ENCODE measurements at places on chromosomes 12 and 14.

DNA sequence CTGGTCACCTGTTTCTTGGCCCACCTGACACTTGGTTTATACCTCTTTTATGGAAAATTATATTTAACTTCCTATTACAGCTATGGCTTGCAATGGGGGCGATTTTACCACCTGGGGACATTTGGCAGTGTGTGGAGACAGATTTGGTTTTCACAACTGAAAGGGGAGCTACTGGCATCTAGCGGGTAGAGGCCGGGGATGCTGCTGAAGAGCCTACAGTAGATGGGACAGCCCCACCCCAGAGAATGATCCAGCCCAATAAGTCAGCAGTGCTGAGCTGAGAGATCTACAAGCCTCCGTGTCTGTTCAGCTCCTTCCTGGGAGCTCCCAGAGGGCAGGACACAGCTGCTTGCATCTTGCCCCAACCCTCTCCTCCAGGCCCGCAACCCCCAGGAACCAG is 302.8 kb downstream of the CACNA1C start:
- no peak for DNase-seq

DNA sequence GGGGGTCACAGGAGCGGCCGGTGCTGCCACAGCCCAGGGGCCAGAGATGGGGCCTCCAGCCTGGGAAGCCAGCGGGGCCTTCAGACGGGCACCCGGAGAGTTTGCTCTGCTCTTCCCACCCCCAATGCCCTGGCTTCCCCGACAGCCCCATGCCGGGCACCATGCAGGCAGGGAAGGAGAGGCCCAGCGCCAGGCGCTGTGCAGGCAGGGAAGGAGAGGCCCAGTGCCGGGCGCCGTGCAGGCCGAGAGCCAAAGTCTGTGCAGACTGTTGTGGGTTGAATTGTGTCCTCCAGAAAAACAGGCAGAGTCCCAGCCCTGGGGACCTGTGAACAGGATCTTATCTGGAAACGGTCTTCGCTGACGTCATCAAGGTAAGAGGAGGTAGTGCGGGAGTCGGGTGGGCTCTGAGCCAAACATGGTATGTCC is 34.3 kb downstream of the GALNT9 start:
- no peak for DNase-seq

- DNase-seq: no peak
Measured at GRCh38 chr12:98402671-98403070, 112.7 kb upstream of the TMPO start.

DNA sequence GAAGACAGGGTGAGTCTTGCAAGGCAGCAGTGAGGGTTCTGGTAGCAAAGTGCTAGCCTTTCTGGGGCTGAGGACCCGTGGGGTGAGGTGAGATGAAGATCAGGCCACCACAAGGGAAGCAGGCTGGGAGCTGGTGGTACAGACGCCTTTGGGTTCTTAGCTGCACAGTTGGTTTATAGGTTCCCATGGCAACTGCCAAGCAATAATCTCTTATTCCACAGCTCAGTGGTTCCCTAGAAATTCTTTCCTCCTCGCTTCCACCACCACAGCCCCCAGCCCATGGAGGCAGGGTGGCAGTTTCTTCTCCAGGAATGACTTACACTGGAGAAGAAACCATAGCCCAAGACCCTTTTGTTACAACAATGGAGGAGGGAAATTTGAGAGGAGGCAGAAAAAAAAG is 82.1 kb downstream of the CMKLR1 start:
- DNase-seq: no peak

DNA sequence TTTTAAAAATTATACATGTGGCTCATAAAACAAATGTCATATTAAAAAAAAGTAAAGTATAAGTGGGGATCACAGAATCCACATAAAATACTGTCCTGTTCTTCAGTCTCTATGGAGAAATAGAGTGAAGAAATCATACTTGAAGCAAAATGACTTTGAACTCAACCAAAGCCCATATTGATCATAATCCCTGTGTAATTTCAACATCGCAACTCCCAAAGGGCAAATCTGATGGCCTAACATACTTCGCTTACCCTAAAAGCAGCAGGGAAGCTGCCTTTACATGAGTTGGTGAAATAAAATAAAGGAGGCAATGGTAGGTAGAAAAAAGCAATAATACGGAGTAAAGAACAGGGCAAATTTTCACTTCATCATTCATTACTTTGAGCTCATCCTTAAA is 101.8 kb downstream of the CEP128 start:
- DNase-seq: no peak

DNA sequence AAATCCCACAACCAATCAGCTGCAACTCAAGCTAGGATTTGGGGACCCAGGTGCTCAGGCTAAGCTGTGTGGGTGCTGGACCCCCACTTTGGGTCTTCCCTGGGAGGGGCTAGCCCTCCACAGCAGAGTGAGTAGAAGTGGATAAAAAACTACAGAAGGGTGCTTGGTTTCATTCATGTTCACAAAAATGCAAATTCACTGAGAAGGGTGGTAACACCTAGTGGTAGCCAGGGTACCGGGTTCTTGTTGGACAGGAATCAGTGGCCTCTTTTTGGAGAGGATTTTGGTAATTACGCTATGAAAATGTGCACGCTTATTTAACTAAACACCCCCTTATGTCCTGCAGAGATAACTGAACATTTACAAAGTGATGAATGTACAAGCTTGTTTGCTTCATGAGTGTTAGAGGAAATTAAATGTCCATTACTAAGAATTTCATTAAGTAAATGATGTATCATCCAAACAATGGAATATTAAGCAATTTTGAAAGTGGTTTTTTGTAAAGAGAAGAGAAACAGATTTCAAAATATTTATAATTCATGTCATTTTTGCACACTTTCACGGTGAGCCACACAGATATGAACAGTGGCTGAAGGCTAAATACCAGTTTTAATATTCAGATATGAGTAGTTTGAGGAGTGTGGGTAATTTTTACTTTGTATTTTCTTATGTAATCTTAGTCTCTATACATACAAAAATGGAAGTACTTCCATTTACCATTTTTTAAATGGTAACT is 78.3 kb downstream of the DDX51 start:
- DNase-seq: no peak

DNA sequence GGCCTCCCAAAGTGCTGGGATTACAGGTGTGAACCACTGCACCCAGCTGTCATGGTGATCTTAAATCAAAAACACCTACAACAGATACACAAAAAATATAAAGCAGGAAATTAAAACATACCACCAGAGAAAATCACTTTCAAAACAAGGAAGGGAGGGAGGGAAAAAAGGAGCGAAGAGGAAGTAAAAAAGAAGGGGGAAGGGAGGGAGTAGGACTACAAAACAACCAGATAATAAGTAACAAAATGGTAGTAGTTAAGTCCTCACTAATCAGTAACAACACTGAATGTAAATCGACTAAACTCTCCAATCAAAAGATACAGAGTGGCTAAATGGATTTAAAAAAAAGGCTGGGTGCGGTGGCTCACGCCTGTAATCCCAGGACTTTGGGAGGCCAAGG is 89.0 kb downstream of the SH2B3 start:
- no peak for DNase-seq

GRCh38 chr12:7411343-7411742 is 32.6 kb downstream of the CD163L1 start:
- no peak for DNase-seq

DNA sequence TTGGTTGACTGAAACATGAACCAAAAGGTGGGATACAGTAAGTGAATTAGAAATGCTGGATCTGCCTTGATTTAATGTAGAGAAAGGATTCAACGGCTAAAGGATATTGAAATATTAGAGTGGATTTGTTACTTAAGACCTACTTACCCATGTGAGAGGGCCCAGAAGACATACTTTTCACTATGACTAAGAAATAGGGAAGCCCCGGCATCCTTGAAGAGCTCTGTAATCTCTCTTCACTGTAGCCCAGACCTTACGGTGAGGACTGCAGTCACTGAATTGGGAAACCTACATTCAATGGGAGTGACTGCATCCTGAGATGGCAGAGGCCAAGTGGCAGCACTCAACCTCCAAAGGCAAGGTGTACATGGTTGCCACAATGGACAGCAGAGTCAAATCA is 52.5 kb downstream of the KANSL2 start:
- no peak for DNase-seq

DNA sequence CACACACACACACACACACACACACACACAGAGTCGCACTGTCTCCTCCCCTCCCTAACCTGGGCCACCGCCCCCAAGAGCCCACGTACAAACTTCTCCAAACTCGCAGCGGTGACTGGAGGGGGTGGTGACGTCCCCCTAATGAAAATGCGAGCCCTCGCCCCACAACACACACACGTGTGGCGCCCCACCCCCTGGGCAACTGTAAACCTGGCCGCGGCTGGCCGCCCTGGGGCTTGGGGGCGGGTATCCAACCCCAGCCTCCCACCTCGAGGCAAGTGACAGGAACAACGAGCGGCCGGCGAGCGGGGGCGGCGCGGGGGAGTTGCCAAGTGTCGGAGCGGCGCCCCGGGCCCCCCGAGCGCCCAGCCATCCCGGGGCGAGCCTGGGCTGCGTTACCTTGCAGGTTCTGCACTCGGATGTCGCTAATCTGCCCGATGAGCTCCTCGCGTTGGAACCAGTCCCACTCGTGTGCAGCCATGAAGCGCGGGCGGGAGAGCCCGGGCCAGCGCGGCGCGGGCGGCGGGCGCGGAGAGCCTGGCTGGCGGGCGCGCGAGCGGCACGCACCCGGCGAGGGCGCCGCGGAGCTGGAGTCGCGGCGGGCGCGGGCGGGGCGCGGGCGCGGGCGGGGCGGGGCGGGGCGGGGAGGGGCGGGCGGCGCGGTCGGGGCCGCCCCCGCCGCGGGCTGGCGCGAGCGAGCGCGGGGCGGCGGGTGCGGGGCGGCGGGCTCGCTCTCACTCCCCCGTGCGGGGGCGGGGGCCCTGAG is at the start of gene CLMN:
CLMN (minus strand) TSS at position 597 of the 766 bp plus-strand sequence; CDS start at position 481, 116 bp downstream.
- no peak for DNase-seq

Measured in effector memory CD4-positive, alpha-beta T cell (primary cell).